ENCODE measurements at places on chromosomes 7 and 10.

DNA sequence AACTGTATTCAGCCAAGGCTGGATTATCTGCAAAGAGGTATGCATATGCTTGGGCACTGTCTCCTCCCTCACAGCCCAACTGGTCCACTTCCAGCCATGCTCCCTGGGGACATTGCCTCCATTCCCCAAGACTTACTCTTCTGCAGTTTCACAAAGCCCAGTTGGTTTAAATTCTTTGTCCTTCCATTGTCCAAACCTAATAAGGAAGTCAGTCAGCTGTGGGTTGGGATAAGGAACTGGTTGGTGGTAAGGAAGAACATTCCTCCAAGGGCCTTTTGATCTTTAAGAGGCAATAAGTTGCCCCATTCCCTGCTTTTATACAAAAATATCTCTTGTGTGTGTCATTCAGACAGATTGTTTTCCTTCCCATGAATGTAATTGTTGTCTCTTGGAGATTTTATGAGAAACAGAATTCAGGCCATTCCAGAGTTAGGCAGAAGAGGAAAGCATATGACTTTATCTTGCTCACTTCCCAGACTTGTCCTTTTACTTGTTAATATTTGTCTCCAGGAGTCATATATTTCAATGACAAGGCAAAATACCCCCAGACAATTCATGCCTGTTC lies 673.7 kb downstream of the SUGCT start:
- H3K27ac ChIP-seq, result peak overlapping the region; percentile 69
- H3K27me3 ChIP-seq, result no peaks in the 10 kb centered on the region
- H3K4me3 ChIP-seq, result no peak overlapping the region
- peak; percentile 90 for DNase-seq

- peaks cover 7% of the 10 kb centered on the region for H3K36me3 ChIP-seq
- peaks cover 11% of the 10 kb centered on the region for H3K4me1 ChIP-seq
- no peak overlapping the region for H3K4me3 ChIP-seq
- no peaks in the 10 kb centered on the region for H3K27me3 ChIP-seq
- peak overlapping the region; percentile 35 for H3K27ac ChIP-seq
Measured at GRCh38 chr10:13776861-13777311, 190.1 kb downstream of the PRPF18 start.

DNA sequence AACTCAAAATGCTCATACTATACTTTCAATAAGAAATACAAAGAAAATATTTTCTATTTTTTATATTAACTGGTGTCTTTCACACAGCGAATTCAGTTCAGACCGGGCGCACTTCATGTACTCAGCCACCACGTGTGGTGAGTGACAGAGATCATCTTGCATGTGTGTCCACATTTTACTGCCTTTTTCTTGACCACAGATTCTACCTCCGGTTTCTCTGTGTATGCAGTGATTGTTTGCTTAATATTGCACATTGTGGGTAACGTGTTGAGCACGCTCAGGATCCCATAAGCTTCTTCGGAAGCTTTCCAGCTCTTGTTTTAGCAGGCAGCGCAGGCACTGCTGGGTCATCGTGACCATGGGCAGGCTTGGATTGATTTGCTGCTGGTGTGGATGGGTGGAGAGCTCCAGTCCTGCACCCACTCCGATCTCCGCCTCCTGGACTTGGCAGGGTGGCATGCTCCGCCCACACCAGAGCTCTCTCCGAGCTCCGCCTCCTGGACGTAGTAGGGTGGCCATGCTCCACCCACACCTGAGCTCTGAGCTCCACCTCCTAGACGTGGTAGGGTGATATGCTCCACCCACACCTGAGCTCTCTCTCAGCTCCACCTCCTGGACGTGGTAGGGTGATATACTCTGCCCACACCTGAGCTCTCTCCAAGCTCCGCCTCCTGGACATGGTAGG lies 253.3 kb downstream of the DIP2C start:
- DNase-seq, result no peak
- H3K36me3 ChIP-seq, result peaks cover 11% of the 10 kb centered on the region
- H3K27me3 ChIP-seq, result no peaks in the 10 kb centered on the region

DNA sequence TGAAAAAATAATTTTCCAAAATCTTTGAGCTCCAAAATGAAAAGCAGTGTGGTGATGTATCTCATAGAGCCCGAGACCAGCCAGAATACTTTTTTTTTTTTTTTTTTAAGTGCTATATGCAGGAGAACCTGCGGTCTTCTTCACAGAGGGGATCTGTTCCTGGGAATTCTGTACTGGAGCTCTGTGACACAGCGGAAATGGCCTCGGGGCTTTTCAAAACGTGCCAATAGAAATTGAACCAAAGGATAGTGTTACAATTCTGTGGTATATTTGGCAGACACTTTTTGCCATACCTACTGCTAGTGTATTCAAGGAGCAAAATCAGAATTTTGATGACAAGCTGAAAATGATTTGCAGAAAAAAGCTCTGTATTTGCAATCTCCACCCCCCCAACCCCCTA lies 1429.3 kb upstream of the LRRTM3 start:
- H3K4me1 ChIP-seq, result no peaks in the 10 kb centered on the region
- H3K27me3 ChIP-seq, result no peaks in the 10 kb centered on the region
- no peak overlapping the region for H3K27ac ChIP-seq
- H3K36me3 ChIP-seq, result no peaks in the 10 kb centered on the region
- DNase-seq, result no peak

DNA sequence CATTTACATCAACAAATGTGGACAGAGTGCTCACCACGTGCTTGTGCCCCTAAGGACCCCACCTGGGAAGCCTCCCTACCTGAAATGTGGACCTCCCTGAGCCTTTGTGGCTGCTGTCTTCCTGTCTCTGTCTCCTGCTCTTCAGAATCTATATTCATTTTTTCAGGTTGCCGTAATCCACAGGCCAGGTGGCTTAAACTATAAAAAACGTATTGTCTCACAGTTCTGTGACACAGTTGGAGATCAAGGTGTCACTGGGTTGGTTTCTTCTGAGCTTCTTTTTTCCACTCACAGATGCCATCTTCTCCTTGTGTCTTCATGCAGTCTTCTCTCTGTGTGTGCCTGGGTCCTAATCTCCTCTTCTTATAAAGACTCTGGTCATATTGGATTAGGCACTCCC lies 5.6 kb upstream of the VSTM4 start:
- H3K4me1 ChIP-seq, result no peaks in the 10 kb centered on the region
- H3K27ac ChIP-seq, result no peak overlapping the region
- H3K27me3 ChIP-seq, result peaks cover 6% of the 10 kb centered on the region
- H3K36me3 ChIP-seq, result no peaks in the 10 kb centered on the region
- no peak overlapping the region for H3K4me3 ChIP-seq

DNA sequence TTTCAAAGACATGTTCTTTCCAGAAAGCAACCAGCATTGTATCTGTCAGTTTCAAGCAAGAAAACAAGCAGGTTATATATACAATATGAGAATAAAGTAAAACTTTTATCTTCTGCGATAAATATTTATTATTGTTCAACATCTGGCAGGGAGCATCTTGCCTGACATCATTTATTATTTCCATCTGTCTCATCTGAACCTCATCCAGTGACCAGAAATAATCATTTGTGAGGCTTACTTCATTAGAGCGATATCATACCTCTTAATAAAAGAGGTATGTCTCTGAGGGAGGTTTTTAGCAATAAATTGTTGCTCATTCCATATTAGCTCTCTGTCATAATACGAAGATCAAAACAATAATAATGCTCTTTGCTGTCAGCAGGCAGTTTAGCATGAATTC lies 226.1 kb downstream of the CDC14C start:
- no peak for DNase-seq
- no peaks in the 10 kb centered on the region for H3K36me3 ChIP-seq
- no peaks in the 10 kb centered on the region for H3K27me3 ChIP-seq
- H3K4me1 ChIP-seq, result no peaks in the 10 kb centered on the region

- H3K36me3 ChIP-seq, result no peaks in the 10 kb centered on the region
- H3K27me3 ChIP-seq, result no peaks in the 10 kb centered on the region
- no peak for DNase-seq
Measured at GRCh38 chr10:21195252-21195651, 298.1 kb upstream of the NEBL start.

DNA sequence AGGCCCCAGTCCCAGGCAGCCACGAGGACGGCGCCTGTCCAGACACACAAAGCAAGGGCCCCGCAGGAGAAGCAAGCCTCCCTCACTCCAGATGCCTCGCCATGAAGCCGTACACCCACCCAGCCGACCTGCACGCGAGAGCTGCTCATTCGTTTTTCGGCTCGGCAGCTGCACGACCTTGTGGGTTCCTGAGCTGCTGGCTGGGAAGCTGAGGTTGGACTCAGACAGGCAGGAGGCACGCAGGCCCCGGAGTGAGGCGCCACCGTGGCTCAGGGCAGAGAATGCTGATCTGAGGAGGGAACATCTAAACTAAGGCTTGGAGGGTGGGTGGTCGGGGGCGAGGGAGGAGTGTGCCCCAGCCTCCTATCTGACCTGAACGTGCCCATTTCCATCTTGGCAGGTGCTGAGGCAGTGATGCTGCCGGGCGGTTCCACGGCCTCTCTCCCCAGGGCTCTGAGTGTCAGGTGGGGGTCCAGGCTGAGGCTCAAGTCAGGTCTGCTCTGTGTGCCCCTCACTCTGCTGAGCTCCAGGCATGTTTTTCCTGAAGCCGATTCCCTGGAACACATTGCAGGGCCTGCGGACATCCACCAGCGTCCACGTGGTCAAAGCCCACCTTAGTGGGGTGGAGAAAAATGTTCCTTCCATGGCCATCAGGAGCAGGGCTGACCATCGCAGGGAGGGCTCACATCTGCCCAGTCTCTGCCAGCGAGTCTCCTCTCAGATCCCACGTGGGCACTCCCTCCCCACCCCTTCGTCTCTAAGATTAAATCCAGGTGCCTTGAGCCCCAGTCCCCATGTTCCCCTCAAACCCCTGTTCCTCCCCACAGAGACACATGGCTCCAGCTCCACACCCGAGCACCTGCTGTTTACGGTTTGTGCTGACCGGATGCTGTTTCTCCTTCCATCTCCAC lies 28.1 kb upstream of the FAM20C start:
- H3K36me3 ChIP-seq, result no peaks in the 10 kb centered on the region
- 0 out of 2 replicates have a peak, but pooled peaks cover 2% of the 10 kb centered on the region for H3K4me1 ChIP-seq
- H3K27me3 ChIP-seq, result peaks cover 32% of the 10 kb centered on the region
- H3K4me3 ChIP-seq, result no peak overlapping the region
- no peak for DNase-seq
- H3K27ac ChIP-seq, result no peak overlapping the region

DNA sequence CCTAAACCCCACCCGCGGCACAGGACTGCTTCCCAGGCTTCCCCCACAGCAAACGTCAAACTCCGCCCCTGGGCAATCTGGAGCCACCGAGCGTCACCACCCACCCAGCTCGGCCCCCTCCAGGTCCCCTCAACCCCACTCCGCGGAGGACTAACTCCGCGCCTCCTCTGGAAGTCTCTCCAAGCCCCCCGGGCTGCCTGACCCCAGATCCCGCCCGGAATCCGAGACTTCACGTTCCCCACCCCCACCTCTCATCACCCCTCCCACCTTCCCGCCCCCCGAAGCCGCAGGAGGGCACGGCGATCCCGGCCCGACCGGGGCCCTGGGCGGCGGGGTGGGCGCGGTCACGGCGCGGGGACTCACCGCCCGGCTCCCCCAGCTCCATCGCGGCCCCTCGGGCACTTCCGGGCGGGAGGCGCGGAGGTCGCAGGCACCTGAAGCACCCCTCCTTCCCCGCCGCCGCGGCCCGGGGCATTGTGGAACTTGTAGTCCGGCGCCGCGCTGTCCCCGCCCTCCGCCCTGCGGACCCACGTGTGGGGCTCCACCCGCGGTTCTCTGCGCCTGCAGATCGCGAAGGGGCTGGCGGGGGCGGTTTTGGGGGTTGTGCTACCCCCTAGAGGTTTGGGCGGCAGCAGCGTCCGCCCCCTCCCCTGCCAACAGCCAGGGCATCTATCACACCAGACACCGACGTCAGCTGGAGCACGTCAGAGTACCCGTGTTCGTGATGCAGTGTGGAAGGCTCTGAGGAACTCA lies at the start of gene TMUB1:
TSS of gene TMUB1 (minus strand) at position 423 of the 753 bp plus-strand sequence. CDS start 930 bp downstream, outside the sequence.
- no peaks in the 10 kb centered on the region for H3K27me3 ChIP-seq
- peak; percentile 51 for DNase-seq
- H3K27ac ChIP-seq, result peak within 1 kb of the TSS; percentile 91
- peaks cover 30% of the 10 kb centered on the region for H3K4me1 ChIP-seq
- H3K36me3 ChIP-seq, result peaks cover 2% of the 10 kb centered on the region

DNA sequence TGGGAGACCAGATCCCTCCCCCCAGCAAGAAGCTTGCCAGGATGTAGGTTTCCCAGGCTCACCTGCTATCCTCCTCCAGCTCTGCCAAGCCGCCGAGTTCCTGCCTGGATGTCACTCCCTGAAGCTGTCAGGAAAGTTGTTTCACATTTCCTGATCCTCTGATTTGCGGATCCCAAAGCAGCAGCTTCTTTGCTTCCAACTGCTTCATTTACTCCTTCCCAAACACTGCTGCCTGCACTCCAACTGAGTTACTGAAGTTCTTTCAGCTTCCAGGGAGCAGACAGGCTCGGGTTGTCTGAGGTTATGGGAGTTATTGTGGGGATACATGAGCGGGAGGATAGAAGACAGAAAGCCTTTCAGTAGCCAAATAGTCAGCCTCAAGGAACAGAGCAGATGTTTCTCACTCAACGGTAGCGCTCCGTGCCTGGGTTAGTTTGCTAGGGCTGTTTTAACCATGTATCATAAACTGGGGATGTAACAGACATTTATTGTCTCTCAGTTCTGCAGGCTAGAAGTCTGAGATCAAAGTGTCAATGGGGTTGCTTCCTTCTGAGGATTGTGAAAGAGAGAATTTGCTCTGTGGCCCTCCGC lies 516.0 kb downstream of the REEP3 start:
- no peak overlapping the region for H3K4me3 ChIP-seq
- no peaks in the 10 kb centered on the region for H3K27me3 ChIP-seq
- no peak for DNase-seq
- H3K27ac ChIP-seq, result no peak overlapping the region

DNA sequence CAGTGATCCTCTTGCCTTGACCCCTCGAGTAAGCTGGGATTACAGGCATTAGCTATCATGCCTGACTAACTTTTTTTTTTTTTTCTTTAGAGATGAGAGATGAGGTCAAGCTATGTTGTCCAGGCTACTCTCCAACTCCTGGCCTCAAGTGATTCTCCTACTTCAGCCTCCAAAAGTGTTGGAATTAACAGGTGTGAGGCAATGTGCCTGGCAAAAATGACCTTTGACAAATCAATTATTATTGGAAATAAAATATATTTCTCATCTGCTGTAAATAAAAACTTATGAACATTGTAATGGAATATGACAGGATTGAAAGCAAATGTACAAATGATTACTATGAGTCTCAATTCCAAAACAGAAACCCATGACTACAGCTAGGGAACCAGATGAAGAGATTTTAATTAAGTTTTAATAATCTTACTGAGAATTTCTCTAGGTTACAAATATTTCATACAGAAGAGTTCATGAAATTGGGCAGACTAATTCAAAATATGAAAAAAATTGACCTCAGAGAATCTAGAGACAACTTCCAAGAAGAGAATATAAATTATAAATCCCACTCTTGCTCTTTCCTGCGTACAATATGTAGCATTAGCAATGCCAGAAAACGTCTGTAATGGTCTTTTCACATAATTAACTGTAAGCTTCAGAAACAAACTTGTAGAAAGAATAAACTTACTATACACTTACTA lies 414.7 kb downstream of the DGKB start:
- no peaks in the 10 kb centered on the region for H3K36me3 ChIP-seq
- no peaks in the 10 kb centered on the region for H3K27me3 ChIP-seq
- H3K27ac ChIP-seq, result no peak overlapping the region
- no peak for DNase-seq
- no peaks in the 10 kb centered on the region for H3K4me1 ChIP-seq

- no peak for DNase-seq
- H3K4me3 ChIP-seq, result no peak overlapping the region
- no peak overlapping the region for H3K27ac ChIP-seq
- no peaks in the 10 kb centered on the region for H3K36me3 ChIP-seq
Measured at GRCh38 chr7:26482927-26483326, 191.3 kb downstream of the SNX10 start.

All from IMR-90 (cell line).